Occipital lobe (tissue), 3 donors: ENCODE measurements at places on chromosomes 13 and 19. TPM values are rescaled to one million over a fixed set of nuclear protein-coding genes. Genes with fewer than 3 reads are reported as not detected.

GRCh38 chr19:9640956-9641355 is 19.9 kb upstream of the ZNF561 start:
- DNase-seq, result no peak

GRCh38 chr13:19156013-19156825 is 25.4 kb downstream of the TUBA3C start:
- no peak for DNase-seq

DNA sequence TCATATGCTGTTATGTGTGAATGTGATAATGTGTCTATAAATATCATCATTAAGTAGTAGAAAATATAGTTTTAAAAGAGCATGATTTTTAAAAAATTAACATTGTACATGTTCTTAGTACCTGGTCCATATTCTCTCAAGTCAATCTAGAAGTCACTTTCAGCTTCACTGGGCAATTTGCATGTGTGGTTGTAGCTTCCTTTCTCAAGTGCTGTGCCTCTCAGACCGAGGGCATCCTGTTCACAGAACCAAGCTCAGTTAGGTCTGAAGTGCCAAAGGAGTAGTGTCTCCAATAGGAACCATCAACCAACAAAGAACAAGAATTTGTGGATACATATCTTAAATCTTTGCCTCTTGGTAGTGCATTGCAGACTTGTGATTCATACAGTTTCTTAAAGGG is 541.8 kb upstream of the SLC10A2 start:
- DNase-seq, result no peak

Gene KLF1
- 0.31 TPM for total RNA-seq

Gene PSG3
- not detected for total RNA-seq
